ENCODE measurements at places on chromosomes 7 and 10.

DNA sequence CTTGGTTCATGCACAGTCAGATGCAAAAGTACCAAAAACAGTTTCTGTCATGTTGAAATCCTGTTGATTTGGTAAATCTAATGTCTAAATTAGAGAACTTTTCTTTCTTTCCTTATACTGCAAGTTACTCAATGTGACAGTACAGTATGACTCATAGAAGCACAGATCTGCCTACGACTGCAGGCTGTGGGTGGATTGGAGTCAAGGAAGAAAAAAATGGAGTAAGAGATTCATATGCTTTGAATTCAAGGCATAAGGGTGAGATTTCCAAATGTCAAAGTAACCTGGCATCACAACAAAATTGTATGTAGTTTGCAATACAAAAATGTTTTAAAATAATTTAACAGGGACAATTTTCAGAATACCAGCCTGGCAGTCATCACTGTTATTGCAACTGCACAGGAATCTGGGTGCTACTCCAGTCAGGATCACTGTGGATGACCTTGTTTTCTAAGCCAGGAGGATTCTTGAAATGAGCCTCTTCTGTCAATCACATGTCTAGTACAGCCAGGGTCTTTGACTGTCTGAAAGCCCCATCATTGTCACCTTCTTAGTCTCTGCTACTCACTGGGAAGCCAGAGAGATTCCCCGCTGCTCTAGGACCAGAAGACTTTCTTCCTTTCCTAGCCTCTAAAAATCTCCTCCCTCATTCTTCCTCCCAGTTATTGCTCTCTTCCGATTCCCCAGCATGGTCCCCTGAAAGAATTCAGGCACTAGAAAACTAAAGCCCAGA is 83.6 kb downstream of the CD36 start:
- no peak for DNase-seq

DNA sequence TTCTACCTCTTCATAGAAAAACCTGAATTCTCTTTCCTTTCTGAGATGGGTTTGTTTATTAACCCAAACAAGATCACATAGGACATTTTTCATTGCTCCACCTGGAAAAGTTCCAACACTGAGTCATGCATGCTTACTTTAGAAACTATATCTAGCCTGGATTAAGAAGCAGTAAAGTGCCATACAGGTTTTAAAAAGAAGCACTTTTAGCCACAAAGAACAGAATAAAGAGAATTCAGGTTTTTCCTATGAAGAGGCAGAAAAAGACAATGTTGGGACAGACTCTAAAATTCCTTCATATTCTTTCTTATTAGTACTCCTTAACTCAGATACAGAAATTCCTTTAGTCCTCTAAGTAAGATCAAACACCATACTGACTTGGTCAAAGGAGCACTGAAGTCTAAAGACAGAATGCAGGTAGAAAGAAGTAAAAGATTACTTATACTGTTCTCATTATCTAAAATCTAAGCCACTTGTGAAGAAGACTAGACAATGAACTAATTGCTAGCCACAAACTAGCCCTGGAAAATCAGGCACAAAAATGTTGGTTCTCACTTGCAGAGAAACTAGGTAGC is 241.3 kb downstream of the ANK3 start:
- DNase-seq = no peak

DNA sequence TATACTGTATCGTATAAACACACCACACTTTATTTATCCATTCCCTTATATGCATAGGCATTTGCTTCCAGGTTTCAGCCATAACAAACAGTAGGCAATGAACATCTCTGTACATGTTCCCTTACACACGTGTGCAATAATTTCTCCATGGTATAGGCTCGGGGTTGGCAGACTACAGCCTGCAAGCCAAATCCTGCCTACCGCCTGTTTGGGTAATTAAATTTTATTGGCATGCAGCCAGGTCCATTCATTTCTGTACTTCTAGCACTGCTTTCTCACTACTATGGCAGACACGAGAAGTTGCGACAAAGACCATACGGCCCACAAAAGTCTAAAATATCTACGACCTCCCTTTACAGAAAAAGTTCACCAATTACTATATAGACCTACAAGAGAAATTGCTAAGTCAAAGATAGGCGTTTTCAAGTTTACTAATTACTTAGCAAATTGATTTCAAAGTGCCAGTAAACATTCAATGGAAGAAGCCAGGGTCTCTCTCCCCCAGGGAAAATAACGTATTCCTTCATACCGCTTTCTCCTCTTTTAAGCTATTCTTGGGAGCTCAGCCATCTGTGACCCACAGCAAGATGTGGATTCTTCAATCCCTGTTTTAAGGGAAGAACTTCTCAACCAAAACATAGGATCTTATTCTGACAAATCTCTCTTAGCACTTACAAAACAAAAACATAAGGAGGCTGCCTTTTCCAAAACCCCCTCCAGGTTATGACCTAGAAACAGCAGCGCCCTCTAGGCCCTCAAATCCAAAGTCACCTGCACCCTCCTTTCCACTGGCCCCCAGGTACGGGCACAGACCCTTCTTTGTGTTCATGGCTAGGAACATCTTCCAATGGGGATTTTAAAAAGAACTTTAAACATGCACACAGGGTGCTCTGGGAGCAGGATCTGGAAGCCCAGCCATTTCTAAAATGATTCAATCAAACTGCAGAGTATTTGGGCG is 100.5 kb downstream of the FGFR2 start:
- no peak for DNase-seq

- DNase-seq = no peak
These were observed 893.0 kb downstream of the SORCS3 start for GRCh38 chr10:105534086-105534485.

GRCh38 chr7:15929411-15929810 is 242.9 kb upstream of the MEOX2 start:
- no peak for DNase-seq

GRCh38 chr7:123367484-123368122 is 166.8 kb downstream of the IQUB start:
- DNase-seq = no peak

DNA sequence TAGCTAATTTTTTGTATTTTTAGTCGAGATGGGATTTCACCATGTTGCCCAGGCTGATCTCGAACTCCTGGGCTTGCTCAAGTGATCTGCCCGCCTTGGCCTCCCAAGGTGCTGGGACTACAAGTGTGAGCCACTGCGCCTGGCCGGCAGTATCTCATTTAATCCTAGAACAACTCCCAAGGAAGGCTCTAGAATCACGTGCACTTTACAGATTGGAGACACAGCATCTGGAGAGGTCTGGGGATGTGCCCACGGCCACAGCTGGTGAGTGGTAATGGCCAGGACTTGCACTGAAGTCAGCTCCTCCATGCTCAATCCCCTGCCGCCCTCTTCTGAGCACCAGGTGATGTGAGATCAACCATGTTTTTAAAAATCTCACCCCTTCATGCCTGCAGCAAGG is 43.1 kb downstream of the CARD11 start:
- DNase-seq = no peak

- DNase-seq = no peak
These were observed 33.8 kb downstream of the PFKFB3 start for GRCh38 chr10:6236349-6237198.

- DNase-seq = no peak
These were observed 18.4 kb upstream of the SORCS3 start for GRCh38 chr10:104622598-104623209.

DNA sequence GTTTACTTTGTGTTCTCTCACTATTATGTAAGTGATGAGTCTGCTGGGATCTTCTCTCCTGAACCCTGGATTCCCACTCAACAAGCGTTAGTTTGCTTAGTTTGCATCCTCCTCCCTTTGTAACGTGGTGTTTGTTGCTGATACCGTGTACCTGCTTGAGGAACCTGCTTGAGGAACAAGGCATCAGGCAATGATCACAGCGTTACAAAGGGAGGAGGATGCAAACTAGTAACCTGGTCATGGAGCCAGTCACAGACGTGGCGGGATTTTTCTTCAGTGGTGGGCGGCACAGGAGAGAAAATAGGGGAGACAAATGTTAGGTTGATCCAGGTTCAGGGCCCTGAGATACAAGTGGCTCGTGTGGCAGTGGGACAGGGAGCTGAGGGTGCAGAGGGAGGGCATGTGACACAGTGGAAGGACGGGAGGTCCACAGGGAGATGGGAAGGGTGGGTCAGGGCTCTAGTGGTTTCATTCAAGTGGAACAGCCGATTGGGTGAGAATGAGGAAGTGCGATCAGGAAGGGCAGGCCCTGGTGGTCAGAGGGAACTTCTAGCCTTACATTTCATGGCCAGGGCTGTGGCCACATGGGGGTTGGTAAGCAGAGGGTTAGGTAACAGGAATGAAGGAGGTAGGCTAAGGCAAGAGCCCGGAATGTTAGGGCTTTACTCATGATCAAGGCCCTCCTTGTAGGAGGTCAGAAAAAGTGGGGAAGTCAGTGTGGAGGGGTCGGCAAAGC is 38.0 kb downstream of the SNX10 start:
- no peak for DNase-seq

GRCh38 chr10:97888641-97889262 is 39.1 kb downstream of the GOLGA7B start:
- DNase-seq = no peak

DNA sequence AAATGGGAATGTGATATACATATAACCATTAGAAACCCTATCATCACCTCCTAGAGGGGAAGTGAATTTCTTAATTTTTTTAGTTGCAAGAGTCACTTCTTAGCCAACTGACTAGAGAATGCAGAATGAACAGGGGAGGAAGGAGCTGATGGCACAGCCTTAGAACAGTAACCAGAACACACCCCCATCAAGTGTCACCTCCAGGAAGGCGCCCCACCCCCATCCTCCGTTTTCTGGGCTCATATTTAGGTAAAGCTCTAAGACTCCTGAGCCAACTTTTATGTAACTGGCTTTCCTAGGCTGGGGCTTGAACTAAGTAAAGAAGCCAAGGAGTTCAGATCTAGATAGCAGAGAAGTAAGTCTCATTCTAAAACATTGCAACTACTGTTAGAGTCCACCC is 54.0 kb downstream of the COL17A1 start:
- no peak for DNase-seq

GRCh38 chr7:120334475-120334874 is 61.5 kb downstream of the KCND2 start:
- DNase-seq = no peak

- DNase-seq = no peak
These were observed 643.6 kb downstream of the IPMK start for GRCh38 chr10:57624066-57624465.

GRCh38 chr10:24825551-24825950 is 101.9 kb upstream of the ARHGAP21 start:
- DNase-seq = no peak

- no peak for DNase-seq
These were observed 201.5 kb upstream of the GPR26 start for GRCh38 chr10:123464430-123465323.

GRCh38 chr10:70546584-70546983 is 56.0 kb downstream of the PRF1 start:
- DNase-seq = no peak

- no peak for DNase-seq
These were observed at the start of gene CYP3A5 for GRCh38 chr7:99679400-99680191. TSS of gene CYP3A5 (minus strand) at chr7:99679996. CDS start at chr7:99679896, 100 bp downstream.

- no peak for DNase-seq
These were observed 2.0 kb downstream of the PAOX start for GRCh38 chr10:133381036-133381435.

- no peak for DNase-seq
These were observed 6.2 kb downstream of the HHEX start for GRCh38 chr10:92695679-92696605.

GRCh38 chr10:69856601-69857166 is 55.0 kb downstream of the COL13A1 start:
- DNase-seq = no peak

GRCh38 chr10:47404446-47404845 is 20.4 kb upstream of the ZNF488 start:
- DNase-seq = no peak
